ENCODE measurements at places on chromosomes 3 and 15.

GRCh38 chr3:53009826-53010539, 35.9 kb downstream of the SFMBT1 start:
- DNase-seq, result no peak

DNA sequence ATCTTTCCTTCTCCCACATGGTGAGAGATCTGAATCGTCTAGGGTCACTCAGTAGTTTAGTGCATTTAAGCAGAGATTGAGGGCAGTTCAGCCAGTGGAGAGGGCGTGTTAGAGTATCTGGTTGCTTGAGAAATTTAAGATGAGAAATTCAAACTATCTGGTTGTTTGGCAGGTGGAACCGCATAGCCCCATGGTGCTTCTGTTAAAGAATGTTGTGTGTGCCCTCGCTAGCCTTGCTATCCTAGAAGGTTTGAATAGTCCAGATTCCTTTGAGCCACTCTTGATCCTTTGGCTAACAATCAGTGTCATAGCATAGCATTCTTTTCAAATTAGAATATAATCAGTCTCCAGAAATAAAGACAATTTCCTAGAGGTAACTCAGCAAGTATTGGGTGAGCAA, 32.1 kb downstream of the ABHD17C start:
- DNase-seq, result no peak

DNA sequence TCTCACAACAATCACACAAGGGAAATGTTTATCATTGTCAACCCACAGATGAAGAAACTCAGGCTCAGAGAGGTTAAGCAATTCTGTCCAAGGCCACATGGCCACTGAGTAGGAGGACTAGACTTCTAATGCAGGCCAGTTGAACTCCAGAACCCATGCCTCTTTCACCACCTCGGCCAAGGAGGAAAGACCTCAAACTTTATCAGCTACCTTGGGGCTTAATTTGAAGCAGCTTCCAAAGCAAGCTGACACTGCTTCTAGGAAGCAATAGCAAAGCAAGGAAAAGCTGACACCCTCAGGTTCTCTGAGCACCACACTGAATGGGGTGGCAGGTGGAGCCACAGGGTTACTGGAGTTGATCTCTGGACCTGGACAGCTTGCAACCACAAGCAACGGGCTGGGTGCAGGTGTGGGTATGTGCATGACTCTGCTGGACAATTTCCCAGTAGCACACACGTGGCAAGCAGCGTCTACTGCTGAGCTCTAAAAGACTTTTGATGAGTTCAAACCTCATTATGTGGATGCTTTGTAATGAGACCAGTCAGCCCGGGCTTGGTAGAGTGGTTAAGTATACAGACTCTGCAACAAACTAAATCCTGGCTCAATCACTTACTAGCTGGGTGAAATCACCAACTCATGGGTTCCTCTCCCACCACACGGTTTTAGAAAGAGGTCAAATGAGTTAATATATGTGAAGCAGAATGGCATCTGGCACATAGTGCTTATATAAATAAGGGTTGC, 23.1 kb downstream of the CCNL1 start:
- no peak for DNase-seq

- DNase-seq, result no peak
Observed at GRCh38 chr3:171753665-171754408, 56.4 kb downstream of the PLD1 start.

DNA sequence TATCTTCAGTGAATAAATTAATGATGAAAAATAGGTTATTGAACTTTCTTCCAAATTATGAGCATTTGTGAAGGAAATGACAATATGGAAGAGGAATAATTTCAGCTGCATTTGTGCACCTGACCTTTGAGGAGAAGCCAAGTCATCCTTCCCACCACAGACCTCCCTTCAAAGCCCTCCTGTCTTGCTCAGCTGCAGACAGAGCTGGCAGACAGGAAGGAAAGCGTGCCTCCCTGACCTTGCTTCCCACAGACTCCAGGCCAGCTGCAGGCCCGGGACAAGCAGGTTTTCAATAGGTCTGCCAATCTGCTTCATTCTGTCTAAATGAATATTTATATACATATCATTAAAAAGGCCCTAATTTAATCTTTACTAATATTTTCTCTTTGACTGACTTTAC, 152.9 kb upstream of the RBMS3 start:
- no peak for DNase-seq

DNA sequence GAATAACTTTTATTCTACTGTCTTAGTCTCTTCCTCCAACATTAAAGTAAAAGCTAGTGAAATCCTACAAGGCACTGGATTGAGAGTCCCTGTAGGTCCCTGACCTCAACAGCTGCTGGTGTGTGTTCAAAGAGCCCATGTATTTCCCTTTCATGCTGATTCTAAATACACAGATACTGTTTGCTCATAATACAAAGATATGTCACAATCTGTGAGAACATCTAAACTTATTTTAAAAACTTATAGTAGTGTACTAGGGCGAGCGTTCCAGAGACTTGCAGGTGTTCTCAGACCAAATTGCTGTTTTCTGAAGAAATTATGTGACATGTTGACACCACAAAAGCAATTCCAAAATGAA, 145.9 kb upstream of the LIPC start:
- DNase-seq, result no peak

GRCh38 chr15:23035964-23036566, 3.3 kb downstream of the TUBGCP5 start:
- DNase-seq, result peak; percentile 38

DNA sequence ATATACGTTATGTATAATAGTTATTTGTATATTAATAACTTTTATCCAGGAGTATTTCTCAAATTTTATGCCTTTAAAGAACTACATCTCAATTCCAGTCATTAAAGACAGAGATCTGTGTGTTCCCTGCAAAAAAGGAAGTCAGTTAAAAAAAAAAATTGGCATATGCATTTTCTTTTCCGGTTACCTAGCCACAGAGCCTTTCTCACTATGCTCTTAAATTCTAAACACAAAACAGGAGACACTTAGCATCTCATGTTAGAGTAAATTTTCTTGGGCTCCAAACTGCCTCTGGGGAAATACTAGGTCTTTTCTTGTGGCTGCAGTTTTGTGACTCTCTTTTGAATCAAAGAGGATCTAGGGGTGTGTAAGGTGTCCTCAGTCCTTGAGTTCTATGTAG, 105.9 kb downstream of the KCNH8 start:
- DNase-seq, result no peak

DNA sequence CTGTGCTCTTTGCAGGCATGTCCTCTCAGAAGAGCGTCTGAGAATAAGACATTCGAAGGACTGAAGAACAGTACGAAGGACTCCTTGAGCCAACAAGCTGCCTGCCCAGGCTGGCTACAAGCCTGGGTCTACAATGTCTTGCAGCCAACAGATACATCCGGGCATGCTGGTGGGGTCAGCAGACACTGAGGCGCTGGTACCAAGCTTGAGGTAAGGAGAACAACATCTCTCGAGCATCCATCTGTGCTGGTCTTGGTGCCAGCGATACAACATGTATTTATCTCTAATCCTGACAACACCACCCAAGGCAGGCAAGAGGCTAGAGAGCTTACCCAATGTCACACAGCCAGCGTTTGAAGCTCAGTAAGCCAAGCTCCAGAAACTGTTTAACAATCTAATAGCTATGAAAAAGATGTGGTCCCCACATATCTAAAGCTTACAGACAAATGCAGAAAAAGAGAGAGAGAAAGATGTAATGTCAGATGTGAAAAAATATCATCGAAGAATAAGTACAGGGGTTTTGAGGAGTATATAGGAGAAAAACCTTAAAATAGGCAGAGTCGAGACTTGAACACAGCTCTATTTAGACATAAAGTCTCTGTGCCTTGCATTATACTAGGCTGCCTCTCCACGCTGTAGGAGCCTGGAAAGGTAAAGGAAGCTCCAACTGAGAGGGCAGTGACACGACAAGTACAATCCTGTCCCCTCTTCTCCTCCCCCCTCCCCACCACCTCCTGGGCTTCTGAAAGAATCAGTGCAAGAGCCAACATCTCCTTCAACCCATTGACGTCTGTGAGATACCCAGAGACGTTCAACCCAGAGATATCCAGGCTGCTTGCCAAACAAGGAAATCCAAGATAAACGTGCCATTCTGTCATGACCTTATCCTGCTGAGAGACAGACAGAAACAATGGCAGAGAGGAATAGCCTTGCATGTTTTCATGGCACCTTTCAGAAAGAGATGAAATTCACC, 39.4 kb downstream of the WWTR1 start:
- no peak for DNase-seq

GRCh38 chr15:71043373-71043772, 71.9 kb upstream of the THSD4 start:
- DNase-seq, result no peak

DNA sequence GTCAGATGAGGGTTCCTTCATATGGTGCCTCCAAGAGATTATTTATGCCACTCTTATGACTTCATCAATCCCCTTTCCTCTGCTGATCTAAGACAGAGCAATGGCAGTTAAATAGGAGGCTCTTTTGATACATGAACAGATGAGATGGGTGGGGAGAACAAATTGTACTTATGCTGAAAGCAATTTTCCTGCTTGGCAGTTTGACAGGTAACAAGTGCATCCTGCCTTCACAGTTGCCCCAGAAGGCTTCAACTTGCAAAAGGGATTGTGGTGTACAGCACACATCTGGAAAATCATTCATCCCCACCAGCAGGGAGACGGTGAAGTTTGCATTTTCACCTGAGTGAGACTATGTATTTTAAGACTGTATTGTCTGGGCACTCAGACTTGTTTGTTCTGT, 27.3 kb downstream of the ENTPD3 start:
- no peak for DNase-seq

- no peak for DNase-seq
Observed at GRCh38 chr3:122766430-122766829, 27.2 kb downstream of the HSPBAP1 start.

DNA sequence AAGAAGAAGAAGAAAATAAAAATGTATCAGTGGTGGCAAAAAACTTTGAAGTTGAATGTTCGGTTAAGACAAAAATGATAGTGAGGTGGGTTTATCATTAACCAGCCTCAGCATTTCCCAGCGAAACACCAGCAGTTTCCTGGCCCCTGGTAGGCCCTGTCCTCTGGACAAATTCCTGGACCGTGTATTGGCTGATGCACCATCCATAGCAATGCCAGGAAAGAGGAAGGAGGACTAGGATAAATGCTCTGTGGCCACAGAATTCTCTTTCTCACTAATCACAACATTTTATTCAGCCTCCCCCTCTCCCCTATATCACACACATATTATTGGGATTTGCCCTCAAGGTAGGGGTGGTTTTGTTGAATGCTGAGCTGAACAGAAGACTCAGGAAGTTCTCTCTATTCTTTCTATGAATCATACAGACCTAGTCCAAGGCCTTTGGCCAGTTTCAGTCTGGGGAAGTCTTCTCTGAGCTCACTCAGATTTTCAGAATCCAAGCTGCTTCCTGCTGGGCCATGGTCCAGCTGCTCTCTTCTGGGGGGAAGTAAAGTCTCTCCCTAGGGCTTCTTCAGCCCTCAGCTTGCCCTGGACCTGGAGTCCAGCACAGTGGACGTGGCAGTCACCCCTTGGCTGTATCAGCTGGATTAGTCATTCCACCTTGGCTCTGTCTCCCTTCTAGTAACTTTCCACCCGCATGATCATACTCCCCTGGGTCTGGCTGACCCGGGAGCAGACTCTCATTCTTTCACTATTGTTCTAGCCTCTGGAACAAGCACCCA, 27.6 kb downstream of the SLC28A1 start:
- DNase-seq, result peak; percentile 68

- no peak for DNase-seq
Observed at GRCh38 chr15:67947254-67948039, 106.7 kb upstream of the PIAS1 start.

- no peak for DNase-seq
Observed at GRCh38 chr3:119175872-119176756, 2.7 kb downstream of the UPK1B start.

DNA sequence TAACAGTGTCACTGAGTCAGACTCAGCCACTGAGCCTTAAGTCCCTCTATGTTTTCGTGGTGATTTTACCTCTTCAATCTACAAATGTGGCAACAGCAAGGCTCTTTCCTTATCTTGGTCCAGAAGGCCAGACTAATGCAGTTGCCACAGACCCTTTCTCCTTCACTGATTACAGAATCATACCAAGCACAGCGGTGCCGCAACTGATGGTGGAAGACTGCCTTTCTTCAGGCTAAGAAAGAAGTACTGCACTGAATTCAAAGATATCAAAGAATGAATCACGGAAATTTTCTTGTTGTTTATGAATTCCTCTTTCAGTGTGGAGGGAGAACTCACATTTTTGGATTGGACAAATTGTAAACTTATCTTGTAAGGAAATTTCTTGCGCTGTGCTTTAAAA, 18.6 kb downstream of the DCP1A start:
- DNase-seq, result no peak

DNA sequence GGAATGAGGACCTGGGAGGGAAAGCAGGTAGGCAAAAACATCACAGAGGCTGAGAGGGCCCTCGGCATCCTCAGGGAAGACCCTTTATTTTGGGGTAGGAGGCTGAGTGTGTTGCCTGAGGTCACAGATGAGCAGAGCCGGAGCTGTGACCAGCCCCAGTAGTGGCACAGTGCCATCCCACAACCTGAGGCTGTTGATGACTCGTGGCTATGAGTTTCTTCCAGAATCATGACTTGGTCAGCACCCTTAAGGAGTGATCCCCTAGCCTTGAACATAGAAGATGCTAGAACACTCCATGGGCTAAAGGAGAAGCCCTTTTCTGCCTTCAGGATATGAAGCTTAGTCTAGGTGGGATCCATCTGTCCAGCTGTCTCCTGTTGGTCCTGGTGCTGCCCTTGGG, 19.5 kb upstream of the CXCR6 start:
- no peak for DNase-seq

- DNase-seq, result no peak
Observed at GRCh38 chr3:13703071-13703470, 154.1 kb downstream of the FBLN2 start.

Measured in left hindlimb (tissue), 1 donor.